ENCODE measurements at places on chromosomes 3 and 15.

- no peak for DNase-seq
Measured at GRCh38 chr15:58438111-58438510, 6.3 kb downstream of the LIPC start.

- no peak for DNase-seq
Measured at GRCh38 chr3:42518800-42519567, 16.5 kb downstream of the VIPR1 start.

- no peak for DNase-seq
Measured at GRCh38 chr15:84804005-84804900, 12.9 kb upstream of the ALPK3 start.

DNA sequence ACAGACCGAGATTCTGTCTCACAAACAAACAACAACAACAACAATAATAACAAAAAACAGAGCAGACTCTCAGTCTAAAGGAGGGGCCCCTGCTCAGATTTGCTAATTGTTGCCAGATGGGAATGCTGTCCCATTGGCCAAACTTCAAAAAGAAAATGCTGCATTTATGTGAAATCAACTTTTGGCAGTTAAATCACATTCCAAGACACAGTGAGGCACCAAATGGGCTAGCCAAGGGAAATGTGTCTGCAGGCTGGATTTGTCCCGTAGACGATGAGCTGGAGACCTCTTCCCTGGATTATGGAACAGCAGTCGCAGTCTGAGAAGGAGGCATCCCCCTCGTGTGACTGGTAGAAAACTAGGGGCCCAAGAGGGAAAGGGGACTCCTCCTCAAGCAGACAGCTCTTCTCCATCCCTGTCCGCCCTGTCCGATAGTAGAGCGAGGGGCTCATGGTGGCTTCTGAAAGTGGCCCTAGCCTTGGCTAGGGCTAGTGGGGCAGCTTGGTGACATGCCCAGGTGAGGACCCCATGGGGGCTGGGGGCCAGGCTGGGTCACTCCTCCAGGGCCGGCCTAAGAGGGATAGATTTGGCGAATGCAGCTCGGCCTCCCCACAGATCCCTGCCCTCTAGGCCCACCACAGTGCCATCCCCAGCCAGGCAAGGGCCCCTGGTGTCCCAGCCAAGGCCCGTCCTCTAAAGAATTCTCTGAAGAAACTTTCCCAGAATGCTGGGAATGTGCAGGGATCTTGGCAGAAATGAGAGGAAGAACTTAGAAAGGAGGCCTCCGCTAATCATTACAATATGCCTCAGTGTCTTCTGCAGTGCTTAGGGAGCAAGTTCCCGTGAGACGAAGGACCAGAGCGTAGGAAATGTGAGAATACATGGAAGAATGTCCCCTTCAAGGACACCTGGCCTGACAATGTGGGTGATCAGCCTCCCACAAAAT, 2.0 kb downstream of the SLC22A14 start:
- DNase-seq, result peak; percentile 47

DNA sequence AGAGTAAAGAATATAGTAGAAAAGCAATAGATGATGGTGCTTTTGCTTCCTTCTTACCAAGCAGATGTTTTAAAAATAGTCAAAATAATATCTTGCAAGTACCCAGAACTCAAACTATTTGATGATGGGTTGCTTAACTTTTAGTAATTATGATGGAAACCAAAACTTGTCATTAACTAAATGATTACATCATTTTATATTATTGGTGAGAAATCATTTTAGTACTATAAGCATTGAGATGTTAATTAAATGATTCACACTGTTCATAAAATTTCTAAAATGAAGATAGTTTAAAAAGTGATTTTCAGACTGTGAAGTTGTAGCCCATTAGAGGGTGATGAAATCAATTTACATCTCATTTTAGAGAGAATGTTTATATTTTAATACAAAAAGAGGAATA, 24.4 kb upstream of the GOLGA8B start:
- DNase-seq, result no peak

- DNase-seq, result peak; percentile 71
Measured at GRCh38 chr3:187841560-187841959, 96.3 kb upstream of the BCL6 start.

DNA sequence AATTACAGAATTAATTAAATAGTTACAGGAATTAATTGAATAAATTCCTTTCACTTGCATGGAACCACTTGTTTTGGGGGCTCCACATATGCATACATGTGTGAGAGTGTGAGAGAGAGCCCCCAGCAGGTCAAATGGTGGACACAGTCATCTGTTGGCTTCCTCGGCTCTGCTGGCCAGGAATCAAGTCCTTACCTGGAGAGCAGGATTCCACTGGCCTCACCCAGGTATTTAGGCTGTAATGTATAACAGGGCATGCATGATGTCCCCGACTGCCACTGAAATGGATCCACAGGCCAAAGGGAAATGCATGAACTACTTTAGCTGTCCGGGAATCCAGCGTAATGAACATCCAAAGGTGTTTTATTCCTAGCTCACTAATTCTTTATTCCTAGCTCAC, 139.7 kb upstream of the SMAD3 start:
- no peak for DNase-seq

DNA sequence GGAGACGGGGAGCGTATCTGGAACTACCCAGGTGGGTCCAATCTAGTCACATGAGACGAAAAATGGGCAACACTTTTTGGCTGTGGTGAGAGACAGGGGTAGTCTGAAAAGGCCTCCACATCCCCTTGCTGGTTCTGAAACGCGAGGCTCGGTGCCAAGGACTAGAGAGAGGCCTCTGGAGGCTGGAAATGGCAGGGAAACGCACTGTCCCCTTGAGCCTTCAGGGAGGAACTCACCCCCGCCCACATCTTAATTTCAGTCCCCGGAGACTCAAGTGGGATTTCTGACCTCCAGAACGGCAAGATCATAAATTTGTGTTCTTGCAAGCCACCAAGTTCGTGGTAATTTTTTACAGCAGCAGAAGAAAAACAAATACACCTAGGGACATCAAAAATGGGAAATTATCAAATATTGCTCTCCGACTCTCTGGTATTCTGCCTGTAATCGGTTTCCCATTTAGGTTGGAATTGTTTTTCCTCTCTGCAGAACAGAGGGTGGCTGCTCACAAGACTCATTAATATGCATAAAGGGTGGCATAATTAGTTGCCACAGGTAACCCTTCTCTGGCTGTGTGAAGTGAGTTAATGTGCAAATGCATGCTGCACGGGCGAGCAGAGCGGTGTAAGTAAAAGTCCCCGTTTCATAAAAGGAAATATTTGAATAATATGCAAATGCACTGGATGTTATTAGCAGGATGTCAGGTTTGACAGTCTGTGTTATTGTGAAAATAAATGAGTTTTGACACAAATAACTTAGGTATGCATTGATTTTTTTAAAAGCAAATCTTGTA, 185.7 kb downstream of the ARRDC4 start:
- no peak for DNase-seq

DNA sequence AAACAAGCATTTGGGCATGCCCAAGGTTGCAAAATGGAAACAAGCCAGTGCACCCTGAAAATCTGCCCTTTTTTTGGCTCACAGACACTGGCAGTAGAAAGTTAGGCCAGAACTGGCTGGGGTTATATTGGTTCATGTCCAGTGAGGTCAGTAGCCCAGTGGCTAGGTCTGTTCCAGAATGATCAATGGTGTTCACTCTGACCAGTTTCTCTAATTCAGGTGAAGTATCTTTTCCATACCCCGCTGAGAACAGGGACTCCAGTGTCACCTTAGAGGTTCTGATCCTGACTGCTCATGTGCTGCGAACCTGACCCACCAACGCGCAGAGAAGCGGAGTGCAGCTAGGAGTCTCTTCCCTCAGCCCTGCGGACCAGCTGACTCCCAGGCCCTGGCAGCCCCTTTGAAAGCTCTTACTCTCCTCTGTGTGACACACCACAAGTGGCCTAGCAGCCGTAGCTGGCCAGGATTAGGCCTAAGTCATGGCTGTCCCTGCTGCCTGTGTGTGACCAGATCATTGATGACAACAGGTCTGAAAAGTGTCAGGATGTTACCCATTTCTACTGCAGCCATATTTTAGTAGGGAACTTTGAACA, 123.5 kb downstream of the GHSR start:
- no peak for DNase-seq

- DNase-seq, result no peak
Measured at GRCh38 chr3:40445880-40446279, 11.3 kb upstream of the RPL14 start.

- DNase-seq, result no peak
Measured at GRCh38 chr15:63698692-63699091, 101.5 kb downstream of the FBXL22 start.

DNA sequence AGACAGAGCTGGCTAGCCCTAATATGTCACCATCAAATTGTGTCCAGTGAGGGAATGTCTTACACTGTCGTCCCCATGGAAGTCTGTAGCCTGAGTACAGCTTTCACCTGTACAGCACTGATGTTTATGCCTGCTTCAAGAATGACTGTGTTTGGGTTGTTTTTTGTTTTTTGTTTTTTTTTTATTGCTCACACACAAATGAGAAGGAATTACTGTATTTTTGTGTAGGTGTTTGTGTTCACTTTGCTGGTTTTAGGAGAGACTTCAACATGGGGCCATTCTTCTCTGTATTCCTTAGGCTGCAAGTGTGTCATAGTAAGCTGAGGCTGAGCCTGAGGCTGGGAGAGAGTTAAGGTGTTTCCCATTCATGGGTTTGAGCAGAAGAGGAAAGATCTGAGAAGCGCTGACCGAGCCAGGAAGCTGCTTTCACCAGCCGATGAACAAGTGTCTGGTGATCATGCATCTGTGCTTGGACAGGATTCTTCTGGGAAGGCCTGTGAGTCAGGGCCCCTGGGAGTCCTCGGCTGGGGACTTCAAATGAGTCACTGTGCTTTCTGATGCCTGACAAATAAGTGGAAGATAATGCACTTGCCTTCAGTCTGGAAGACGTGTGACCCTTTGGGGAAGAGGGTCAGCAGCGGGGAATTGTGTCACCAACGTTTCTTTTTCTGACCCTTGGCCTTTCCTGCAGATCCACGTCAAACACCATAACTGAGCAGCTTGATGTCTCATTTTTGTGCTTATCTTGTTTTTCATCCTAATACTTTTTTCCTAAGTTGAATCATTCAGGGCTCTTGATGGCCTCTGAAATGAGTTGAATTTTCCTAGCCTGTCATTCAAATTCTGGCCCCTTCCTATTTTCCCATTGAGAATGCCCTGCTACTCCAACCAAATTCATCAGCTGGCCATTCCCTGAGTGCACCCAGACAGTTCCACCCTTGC, 36.7 kb upstream of the ZBTB38 start:
- DNase-seq, result peak; percentile 93

DNA sequence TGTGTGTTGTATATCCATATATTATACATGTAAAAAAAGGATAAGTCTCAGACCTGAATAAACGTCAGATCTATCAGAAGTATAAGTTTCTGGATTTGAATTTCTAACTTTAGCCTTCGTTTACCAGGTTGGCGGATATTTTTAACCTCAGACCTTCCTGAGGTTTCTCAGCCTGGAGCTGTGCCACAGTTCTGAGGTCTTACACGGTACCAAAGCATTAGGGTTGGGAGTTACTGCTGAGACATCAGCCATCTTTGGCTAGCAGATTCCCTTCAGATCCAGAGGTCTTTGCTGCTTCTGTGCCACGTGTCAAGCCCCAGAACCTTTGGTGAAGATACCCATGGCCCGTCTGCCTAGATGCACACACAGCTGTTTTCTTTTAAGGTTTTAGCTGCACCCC, 84.7 kb downstream of the PPP2R3A start:
- no peak for DNase-seq

DNA sequence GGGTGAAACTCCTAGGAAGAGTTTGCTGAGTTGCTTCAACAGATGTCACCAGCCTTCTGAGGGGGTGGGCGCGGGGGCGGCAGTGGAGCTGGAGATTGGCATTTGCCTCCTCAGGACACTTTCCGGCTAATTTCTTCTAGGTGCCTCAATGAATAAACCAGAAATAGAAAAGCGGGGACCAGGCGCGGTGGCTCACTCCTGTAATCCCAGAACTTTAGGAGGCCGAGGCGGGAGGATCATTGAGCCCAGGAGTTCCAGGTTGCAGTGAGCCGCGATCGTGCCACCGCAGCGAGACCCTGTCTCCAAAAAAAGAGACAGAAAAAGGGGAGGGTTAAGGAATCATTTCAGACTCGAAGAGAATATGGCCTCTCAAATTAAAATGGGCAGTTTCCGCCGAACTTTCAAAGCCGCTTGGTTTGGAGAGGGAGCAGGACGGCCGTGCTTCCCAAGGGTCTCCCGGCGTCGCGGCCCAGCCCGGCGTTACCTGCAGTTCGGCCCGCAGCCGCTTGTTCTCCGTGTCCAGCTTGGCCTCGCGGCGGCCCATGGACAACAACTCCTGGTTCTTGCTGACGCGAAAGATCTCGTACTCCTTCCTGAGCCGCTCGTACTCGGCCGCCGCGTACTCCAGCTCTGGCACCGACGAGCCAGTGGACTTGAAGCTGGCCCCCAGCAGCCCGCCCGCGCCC, 587 bp downstream of the NPHP3 start:
- DNase-seq, result peak; percentile 71

DNA sequence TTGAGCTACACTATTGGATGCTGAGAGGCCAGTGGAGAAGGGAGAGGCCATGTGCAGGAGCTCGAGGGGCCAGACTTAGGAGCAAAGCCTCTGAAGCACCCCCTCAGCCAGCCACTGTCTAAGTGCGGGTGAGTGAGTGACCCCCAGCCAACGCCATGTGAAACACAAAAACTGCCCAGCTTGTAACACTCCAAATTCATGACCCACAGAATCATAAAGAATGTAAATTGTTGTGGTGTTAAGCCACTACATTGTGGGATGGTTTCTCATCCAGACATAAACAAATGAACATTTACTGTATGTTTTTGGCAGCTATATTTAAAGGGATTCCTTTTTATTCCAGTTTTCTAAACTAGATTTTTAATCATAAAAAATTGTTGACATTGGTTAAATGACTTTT, 27.2 kb upstream of the TMEM158 start:
- DNase-seq, result peak; percentile 52

GRCh38 chr15:50304836-50305235, 39.3 kb upstream of the HDC start:
- peak; percentile 20 for DNase-seq

DNA sequence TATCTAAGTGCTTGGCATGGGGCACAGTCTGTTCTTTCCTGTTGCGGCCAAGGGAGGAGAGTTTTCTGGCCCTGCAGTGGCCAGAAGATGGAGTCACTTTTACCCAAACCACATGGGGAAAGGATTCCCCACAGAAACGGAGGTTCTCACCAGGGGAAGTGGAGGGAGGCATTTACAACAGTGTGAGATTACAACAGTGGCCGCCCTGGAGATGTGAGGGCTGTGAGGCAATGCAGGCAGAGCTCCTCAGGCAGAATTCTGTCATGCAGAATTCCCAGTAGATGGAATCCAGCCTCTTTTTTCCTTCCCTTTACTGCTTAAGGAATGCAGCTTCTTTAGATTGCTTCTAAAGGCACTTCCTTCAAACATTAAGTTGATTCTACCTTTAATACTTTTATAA, 83.1 kb downstream of the CACNA1D start:
- DNase-seq, result no peak

All from fibroblast of villous mesenchyme (primary cell).